ENCODE measurements at places on chromosomes 13 and 19. TPM values are rescaled to one million over a fixed set of nuclear protein-coding genes. Genes with fewer than 3 reads are reported as not detected.
A peak's percentile ranks its signal among the peaks of the same experiment; 100 is the strongest.

GRCh38 chr13:63425131-63425530, 2009.5 kb upstream of the PCDH20 start:
- ATAC-seq = no peak

DNA sequence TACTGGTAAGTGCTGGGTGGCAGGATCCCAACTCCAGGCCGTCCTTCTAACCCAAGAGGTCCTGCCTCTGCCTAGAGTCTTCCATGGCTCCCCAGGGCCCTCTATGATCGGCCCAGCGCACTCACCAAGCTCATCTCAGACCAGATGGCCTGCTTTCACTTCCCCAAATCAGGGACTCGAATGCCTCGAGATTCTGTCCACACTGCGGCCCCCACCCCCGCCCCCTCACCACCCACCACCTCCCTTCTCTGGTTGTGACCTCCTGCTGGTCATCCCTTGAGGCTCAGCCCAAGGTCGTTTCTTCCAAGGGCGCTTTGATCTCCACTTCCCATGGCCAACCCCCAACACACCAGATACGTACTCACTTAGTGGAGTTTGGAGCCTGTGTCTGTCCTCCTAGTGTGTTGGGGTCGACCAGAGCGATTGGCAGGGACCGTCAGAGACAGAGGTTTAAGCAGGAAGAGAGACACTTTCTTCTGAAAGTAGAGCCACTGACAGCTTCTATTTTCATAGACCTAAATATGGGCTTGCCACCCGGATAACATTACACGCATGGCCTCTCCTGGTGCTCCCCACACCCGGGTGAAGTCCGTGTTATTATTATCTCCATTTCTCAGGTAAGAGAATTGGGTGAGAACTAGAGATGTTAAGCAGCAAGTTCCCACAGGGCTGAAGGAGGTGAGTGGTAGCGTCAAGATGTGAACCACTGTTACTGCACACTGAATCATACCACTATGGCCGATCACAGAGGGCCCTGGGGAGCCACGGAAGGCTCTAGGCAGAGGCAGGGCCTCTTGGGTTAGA, at the start of gene FCER2:
Gene FCER2 (minus strand): TSS at position 478 of the 804 bp plus-strand sequence. CDS start 2,371 bp downstream, outside the sequence.
- no peak for ATAC-seq

GRCh38 chr13:31236211-31236786, 36.5 kb downstream of the B3GLCT start:
- ATAC-seq = no peak

DNA sequence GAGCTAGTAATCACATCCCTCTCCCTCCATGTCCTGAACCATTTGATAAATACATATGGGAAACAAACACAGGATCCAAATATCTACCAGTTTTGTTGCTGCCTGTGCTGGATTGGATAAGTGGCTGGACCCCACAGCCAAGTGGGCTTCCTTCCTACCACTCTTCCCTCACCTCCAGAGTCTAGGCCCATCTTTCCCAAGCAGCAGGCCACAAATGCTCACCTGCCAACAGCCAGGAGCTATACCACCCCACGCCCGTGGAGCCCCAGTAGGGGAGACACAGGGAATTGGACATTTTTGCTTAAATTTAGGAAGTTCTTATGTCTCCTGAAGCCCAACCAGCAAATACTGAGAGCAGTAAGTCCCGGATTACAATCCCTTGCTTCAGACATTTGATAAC, 55.8 kb downstream of the HSPH1 start:
- ATAC-seq = no peak

GRCh38 chr19:35673121-35673804, 6.9 kb downstream of the UPK1A start:
- peak; percentile 89 for ATAC-seq

The GRK1 gene
- 0.64 TPM for total RNA-seq

DNA sequence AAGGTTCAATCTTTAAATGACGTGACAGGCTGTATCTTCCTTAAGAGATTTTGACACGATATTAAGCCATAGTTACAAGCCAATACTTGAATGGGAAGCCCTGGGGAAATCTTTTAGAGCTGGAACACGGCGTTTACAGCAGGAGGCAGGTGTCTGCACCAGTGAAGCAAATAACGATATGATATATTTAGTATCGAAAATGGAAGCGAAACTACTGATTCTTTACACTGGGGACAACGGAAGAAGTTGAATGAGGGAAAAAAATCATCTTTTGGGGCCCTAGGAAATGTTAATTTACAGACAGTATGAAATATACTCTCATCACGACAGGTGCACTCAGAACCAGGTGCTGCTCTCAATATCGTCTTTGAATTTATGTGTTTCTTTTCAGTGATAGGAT, 793.9 kb upstream of the PCDH20 start:
- ATAC-seq = no peak

Measured in activated T-helper 17 cell treated with anti-CD3 and anti-CD28 coated beads, Interleukin-2, amount 50 U/mL, for 72 hours (primary cell).